ENCODE measurements at places on chromosomes 16 and 17.

DNA sequence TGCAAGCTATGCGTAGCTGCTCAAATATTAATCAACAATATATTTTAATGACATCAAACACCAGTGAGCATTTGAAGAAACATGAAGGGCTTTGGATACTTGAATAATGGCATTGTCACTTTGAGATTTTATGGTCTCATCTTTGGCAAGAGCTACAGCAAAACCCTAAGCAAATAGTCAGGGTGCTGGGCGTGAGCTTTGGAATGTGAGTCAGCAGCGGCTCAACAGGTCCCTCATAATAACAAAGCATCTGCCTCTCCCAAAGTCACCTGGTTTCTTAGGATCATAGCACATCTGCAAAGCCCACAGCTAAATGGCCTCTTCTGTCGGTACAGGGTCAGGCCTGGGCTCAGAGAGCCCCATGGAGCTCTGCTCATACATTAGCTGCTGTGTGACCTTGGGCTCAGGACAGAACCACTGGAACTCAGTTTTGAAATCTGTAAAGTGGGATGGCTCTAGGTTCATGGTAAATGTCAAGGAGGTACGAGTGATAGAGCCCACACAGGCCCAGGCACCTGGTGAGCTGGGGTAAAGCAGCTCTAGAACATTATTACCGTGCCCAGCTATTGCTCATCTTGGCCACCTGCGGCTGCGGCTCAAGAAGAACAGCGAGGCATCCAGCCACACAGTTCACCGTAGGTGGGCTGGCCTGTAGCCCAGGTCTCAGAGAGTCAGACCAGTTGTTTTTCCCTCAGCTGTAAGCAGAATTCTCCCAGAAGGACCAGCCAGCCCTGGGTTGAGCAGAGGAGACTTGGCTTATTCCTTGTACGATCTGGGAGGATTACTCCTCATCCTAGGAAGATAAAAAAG, 544.5 kb upstream of the CDH11 start:
- no peak for DNase-seq

DNA sequence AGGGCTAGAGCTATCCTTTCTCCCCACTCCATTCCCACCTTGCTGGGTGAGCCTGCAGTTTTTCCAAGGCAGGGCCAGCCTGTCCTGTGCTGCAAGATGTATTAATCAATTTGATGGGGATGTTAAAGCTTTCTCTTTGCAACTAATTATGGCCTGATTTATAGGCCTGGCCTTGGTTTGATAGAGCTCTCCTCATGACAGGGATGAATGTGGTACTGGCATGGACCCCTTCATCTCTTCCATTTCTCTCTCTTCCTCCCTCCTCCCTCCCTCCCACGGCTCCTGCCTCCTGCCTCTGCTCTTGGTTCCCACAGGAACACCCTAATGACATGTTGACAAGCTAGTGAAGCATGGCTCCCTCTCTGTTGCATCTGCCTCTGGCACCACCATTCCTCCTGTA, 47.2 kb upstream of the SKAP1 start:
- no peak for DNase-seq

GRCh38 chr17:80036715-80037477, 454 bp downstream of the CCDC40 start:
- no peak for DNase-seq

DNA sequence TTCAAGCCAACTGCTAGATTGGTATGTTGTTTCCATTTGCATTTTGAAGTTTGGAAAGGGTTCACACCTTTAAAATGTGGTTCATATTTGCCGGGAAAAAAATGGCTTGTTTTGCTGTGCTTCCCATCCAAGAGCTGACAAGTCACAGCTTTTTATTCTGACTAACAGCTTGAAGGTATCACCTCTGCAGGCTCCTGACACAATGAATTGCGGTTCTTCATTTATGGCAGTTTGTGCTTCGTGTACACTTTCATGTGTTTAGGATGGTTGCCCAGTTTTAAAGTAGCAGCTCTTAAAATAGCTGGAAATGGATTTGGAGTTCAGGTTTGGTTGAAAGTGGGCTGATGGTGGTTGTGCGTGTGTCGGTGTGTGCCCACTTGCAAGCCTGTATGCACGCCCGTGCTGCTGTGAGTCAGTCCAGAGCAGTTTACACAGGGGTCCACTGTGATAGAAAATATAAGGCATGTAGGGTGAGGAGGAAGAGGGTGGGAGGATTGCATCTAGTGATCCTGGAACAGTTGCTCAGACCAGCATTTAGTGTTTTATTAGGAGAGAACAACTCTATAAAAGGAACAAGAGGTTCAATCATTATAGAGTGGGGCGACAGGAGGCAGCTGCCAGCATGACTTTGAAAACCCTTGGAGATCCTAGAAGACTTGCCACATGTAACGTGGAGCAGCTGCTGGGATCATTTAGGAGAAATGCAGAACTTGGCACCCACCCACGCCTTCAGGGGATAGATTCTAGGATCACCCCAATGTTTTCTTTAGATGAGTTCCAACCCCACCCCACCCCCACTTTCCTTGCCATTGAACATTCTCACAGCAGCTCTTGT, 108.0 kb upstream of the TBX2 start:
- DNase-seq = no peak

GRCh38 chr17:80097127-80097621, 4.2 kb upstream of the GAA start:
- no peak for DNase-seq

Measured in kidney tubule cell (primary cell).